CD4-positive, alpha-beta T cell treated with Interleukin-2 at 100 ng/mL for 4 hours (primary cell): ENCODE measurements at places on chromosomes 11 and 22.

DNA sequence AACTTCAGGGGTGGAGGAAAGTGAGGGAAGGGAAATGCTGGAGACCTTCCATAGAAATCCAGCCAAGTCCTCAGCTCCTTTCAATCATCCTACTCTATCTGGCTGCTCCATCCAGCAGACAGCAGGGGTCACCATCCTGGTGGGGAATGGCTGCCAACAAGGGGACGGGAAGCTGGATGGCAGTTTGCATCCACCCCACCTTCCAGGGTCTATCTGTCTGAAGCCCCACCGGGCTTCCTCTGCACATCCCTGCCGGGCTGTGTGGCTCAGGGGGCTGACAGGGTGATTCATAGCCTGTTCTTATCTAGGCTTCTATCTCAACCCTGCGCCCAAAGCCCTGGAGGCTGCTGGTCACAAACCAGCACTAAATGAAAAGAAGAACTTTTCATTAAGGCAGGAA is 1.1 kb downstream of the SYTL2 start:
- peak; percentile 43 for DNase-seq

DNA sequence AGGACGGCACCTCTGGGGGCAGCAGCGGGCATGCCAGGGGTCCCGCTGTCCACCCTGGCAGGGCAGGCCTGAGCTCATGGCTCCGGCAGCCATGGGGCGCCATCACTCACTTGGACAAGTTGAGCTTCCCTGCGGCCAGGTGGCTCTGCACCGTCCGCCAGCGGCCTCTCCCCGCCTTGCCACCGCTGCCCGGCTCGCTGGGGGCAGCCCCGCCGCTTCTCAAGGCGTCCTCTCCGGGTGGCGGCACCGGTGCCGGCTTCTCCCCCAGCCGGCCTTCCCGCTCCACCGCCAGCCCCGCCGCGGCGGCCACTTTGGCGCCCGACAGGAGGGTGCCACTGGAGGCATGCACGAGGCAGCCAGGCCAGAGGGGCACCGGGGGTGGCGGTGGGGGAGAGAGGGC is 35.0 kb downstream of the SYT7 start:
- DNase-seq: no peak

GRCh38 chr11:134004496-134005172 is 47.9 kb upstream of the IGSF9B start:
- no peak for DNase-seq

GRCh38 chr11:65502555-65503367 is 3.9 kb downstream of the MALAT1 start:
- DNase-seq: peak; percentile 47

DNA sequence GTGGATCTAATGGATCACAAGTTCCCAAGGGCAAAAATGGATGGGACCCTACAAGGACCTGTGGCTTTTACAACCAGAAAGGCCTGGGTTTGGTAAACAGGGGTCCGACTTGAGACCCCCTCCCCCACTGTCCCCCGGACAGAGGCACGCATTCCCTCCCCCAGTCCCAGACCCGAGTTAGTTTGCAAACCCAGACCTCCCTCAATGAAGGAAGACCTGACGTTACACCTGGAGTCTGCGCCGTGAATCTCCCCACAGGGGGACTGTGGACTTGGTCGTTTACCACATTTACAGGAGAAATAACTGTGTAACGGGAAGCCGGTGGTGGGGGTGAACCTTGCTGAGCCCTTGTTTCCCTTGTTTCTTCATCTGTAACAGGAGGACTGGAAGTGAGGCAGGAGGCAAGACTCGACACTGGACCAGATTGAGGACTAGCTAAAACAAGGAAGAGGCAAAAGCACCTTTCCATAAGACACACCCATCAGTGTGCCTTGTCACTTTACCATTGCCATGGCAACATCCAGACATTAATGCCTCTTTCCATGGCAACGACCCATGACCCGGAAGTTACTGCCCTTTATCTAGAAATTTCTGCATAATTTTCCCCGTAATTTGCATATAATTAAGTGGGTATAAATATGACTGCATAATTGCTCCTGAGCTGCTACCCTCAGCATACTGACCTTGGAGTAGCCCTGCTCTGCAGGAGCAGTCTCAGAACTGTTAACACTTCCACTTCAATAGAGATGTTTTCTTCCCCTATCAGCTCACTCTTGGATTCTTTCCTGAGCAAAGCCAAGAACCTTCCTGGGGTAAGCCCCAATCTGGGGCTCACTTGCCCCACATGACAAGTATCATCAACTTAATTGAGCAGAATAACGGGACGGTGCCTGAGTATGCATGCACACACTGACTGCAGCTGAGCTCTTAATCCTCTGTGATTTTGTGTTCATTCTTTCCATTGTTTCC is 25.4 kb downstream of the PDGFB start:
- no peak for DNase-seq

- DNase-seq: no peak
Observed at GRCh38 chr11:95078526-95078925, 11.1 kb upstream of the ENDOD1 start.

DNA sequence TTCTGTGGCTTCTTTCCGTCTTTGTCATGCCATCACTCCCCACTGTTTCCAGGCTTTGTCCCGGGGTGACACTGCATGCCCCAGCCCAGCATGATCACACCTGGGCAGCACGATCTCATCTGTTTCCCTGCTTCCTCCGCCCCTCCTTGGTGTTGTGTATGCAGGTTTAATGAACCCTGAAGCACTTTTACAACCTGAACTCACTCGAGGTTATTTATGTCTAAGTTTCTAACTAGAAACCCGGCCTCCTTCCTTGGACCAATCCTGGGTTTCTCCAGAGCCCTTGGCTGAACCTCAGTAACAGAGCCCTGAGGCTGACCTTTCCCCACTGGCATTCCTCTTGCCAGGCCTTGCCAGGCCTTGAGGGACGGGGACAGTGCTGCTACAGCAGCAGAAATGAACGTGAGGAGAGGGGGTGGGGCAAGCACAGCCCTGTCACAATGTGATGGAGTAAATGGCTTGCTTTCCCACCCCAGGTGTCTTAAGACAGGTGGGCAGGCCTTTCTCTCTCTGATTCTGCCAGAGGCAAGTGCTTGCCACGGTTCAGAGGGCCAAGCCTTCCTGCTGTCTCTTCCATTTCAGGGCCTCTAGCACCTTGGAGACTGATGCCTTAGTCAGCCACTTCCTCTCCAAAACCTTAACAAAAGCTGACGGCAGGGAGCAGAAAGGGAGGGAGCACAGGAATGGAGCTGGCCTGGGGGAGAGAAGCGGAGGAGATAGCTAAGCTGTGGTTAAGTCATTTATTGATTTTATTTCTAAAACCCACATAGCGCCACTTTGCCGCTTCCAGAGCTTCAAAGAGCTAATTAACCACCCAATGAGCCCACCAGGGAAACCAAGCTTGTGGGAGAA is 3.1 kb upstream of the PYGM start:
- peak; percentile 31 for DNase-seq
